Keratinocyte (primary cell): ENCODE measurements at places on chromosomes 12 and 14.

DNA sequence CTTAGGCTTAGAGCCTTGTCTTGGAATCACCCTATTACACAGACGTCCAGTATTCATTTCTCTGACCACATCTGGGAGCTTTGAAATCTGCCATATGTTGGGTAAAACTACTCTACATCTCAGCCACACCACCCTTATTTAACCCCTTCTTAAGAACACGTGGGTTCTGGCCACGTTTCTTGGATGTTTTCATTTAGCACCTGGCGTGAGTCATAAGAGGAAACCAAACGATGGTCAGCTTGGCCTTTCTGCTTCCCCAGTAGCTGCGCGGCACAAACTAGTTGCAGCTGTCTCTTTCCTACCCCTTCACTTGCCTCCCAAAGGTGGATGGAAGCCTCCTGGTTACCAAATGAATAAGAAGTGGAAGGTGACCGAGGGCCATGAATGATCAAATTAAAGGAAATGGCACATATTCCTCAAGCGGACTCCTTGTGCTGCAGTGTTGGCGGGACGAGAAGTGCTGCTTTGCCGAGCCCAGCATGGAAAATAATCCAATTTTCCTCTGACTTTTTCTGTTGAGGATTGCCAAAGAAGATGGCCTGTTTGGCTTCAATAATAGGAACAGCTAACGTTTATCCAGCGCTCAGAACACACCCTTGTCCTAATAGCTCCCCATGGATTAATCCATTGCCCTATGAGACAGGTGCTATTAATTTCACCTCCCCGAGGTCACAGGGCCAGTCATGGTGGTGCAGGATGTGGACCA is 154.1 kb downstream of the ZNF664 start:
- DNase-seq = no peak

DNA sequence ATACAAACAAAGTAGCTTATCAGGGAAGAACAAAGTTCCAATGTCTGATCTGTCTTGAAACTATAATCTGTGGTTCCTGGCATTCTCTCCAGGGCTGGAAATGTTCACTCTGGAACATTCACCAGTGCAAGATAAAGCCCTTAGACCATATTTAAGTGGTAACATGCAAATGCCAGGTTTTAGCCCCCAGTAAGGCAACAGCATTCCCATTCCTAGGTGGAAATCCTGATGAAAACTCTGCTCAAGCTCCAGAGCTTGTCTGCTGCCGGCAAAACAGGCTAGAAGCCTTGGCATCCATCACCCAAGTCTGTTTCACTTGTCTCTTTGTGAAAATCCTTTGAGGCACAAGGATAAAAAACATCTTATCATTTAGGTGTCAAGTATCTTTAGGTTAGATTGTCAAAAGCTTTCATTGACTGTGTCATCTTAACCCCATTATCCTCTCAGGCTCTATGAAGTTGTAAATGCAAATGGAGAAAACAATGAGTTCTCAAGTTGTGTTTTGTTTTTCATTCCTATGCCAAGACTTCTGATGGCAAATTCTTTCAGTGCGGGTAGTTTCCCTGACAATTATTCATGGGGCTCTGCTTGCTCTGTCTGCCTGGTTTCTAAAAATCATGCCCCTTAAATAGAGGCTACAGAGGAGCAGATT is 344.7 kb downstream of the NELL2 start:
- no peak for DNase-seq

GRCh38 chr14:23365036-23365731 is at the start of gene EFS:
Gene EFS (minus strand): TSS chr14:23365172. CDS start chr14:23365025, 147 bp downstream.
- DNase-seq = no peak

GRCh38 chr14:96275177-96276112 is 19.4 kb downstream of the BDKRB1 start:
- DNase-seq = no peak

- DNase-seq = no peak
Measured at GRCh38 chr12:56718149-56718548, 7.0 kb downstream of the NACA start.

- DNase-seq = no peak
Measured at GRCh38 chr14:74554742-74555362, 57.2 kb downstream of the LTBP2 start.

DNA sequence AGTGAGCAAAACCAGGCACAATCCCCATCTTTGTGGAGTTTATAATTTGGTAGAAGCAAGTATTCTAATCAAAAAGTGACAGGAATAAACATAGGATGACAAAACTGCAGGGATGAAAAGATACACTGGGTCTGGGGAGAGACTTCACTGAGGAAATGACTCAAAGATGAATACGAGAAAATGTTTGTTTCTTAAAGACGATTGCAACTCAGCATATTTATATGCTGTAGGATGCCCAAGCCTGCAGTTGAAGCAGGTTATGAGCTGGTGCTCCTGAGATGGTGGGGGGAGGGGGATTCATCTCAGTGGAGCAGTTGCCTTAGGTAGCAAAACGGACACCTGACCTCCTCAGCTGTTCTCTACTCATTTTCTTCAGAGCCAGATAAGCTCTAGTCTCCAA is 13.4 kb upstream of the SLC38A4 start:
- no peak for DNase-seq

DNA sequence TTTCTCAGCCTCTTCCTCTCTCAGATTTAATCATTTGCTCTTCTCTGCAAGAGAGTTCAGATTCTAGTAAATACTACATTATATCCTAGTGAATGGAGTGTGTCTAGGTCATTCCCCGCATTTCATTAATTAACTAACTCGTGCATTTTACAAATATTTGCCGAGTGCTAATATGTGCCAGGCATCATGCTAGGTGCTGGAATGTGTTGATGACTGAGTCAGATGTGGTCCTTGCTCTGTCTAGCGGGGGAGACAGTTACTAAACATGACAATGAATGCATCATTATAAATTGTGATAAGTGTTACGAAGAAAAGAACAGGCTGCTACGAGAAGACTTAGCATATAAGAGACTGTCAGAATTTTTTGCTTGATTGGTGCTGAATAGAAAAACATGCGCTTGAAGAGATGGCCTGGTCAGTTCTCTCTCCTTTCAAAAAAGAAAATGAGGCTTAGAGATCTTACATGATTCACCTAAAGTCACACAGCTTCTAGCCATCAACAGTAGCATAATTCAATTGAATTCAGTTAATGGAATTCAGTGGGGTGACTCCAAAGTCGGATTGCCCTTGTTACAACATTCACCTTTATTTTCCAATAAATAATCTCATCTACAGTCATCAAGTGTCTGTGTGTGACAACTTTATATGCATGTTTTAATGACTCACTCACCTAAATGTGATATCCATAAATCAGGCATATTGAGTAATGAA is 48.7 kb upstream of the MAX start:
- no peak for DNase-seq

DNA sequence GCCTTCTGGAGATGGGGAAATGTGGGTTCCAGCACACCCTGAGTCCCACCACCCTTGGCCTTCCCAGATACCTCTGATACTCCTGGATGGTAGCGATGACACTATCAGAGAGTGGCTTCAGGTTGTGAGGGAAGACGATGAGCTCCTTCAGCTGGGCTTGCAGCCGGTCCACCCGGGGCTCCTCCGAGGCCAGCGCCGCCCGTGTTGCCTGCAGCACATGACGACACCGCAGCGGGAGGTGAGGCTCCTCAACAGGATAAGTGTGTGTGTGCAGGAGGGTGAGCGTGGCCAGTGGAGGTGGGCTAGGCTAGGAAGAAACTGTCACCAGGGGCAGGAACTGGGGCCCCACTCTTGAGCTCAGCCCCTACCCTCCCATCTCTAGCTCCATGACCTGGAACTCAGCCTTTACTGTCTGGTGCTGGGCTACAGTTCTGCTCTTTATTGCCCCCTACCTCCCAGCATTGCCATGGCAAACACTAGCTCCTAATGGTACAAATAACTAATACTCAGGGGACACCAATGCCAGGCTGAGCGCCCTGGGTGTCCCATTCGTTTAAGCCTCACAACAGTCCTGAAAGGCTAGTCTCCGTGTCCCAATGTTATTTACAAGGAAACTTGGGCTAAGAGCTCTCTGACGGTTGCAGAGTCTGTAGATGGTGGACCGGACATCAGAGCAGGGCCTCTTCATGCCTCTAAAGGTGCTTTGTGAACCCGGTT is 64.1 kb downstream of the SYNE3 start:
- no peak for DNase-seq

GRCh38 chr12:105084251-105085250 is at the start of gene ALDH1L2:
Gene ALDH1L2 (minus strand): TSS chr12:105084458. CDS start chr12:105084436, 22 bp downstream.
- DNase-seq = no peak

GRCh38 chr12:94667031-94667540 is 16.7 kb upstream of the TMCC3 start:
- no peak for DNase-seq
